ENCODE measurements at places on chromosomes 1 and 21. TPM values are rescaled to one million over a fixed set of nuclear protein-coding genes. Genes with fewer than 3 reads are reported as not detected.

The KTI12 gene
- 9.9 TPM for total RNA-seq

GRCh38 chr1:29120947-29121485 is 2.7 kb downstream of the TMEM200B start:
- DNase-seq: no peak

GRCh38 chr1:182059936-182060335 is 1.6 kb downstream of the ZNF648 start:
- no peak for DNase-seq

GRCh38 chr1:196427976-196428734 is 180.1 kb downstream of the KCNT2 start:
- DNase-seq: no peak

DNA sequence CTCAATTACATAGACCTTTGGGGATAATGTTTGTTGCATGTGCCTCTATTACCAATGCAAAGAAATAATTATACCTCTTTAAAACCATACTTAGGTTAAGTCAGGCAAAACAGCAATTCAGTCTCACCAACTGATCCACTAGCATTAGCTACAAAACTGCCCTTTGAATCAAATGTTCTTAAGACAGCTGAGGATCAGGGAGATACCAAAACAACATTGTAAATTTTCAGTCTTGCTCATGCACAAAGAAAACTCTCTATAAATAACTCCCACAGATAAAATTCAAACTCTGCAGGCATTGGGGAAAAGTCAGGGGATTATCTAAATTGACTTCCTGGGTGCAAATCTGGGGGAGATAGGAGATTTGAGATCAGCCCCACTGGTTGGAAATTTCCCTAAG is 100.9 kb upstream of the DPT start:
- DNase-seq: no peak

- DNase-seq: no peak
Observed at GRCh38 chr1:102071451-102071850, 74.7 kb upstream of the OLFM3 start.

Measured in osteocyte (in vitro differentiated cells).